ENCODE measurements at places on chromosomes 12 and 14.

DNA sequence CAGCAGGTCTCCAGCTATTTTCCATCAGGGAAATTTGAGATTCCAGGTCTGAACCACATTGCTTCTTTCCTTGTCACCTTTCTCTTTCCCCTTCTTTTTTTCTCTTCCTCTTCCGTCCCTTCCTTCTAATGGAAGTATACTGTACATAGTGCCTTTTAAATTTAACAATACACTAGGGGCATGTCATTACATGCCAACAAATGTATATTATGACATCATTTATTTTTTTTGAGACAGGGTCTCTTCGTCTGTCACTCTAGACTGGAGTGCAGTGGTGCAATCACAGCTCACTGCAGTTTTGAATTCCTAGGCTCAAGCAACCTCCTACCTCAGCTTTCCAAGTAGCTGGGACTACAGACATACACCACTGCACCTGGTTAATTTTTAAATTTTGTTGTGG, 148.9 kb downstream of the SUDS3 start:
- no peak for DNase-seq

GRCh38 chr12:96057986-96058553, 22.7 kb upstream of the LTA4H start:
- no peak for DNase-seq

DNA sequence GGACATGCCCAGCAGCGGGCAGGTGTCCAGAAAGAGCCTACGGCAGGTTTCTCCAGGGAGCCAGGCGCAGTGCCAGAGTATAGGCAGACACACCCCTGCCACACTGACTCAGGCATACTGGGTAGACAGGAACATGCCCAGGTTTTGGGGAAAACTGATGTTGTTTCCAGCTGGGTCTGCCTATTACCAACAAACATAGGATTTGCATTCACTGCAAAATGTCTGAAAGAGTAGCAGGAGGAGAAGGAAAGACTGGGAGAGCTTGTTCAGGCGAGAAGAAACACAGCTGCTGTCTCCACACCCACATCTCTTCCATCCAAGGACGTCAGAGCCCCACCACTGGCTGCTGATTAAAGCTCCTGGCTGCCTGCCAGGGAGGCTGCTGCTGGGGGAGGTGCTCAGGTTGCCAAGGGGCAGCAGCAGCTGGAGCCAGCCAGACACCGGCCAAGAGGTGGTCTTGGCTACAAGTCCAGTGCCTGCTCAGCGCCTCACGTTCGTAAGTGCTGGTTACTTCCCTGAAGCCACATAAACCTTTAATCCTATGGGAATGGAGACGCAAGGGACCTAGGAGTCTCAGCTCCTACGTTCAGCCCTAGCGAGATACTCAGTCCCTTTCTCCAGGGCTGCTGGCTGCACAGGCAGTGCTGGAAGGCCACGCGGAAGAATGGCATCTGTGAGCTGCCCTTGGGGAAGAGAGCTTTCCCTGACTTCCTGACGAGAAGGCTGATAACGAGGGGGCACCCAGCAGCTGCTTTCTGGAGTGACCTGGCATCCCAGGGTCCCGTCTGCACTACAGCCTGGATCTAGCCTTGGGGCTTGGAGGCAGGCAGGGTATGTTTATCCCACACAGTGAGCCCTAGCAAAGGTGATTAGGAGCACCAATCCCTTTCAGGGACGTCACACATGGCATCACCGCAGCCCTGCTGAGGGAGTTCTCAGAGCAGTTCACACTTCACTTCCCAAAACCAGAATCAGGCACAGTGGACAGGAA, 58.1 kb downstream of the PLEKHG3 start:
- peak; percentile 19 for DNase-seq

- no peak for DNase-seq
Observed at GRCh38 chr12:124162151-124163110, 132.5 kb upstream of the RFLNA start.

GRCh38 chr14:91774140-91775096, 42.5 kb upstream of the CATSPERB start:
- DNase-seq: no peak

DNA sequence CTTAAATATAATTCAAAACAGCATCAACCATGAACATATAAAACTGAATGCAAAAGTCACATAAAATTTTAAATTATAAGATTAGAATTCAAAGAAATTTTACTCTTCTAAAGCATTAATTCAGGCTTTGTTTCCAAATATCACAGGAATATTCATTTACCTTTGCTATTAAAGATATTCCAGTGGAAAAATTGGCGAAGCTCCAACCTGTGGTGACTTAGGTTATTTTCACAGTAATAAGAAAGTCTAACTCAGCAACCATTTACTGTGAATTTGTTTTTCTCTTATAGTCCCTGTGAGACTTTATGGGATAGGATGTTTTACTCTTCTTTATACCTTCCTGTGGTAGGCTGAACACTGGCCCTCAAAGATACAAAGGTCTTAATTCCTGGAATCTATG, 3.2 kb downstream of the WDR89 start:
- no peak for DNase-seq

DNA sequence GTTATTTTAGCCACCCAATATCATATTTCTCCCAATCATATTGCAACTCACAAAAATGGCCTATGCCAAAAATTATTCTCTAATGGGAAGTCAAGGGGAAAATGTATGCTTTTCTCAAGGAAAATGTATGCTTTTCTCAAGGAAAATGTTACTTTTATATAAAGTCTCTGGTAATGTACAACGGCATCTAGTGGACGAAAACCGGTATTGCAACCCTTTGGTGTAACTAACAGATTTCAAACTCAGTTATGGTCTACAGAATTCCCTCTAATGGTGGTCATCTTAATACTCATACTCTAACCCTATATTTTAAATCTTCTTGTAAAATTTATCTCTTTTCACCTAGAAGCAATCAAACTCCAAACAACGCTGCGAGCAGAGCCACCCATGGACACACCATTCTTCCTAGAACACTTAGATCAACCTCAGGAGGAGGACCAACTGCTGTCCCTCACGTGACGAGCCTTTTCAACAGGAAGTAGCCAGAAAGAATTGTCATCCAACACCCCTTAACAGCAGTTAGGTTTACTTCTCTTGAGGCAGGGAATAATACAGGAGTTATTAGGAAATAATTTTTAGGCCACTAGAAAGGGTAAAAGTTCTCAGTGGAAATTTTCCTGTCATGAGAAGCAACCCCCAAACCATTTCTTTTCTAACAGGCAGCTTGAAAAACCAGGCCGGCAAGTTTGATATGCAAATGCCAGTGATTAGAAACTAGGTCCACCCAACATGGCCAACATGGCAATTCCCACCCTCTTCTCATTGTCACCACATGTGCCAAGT, 20.1 kb downstream of the APOBEC1 start:
- DNase-seq: no peak

GRCh38 chr12:44375694-44376093, 500.4 kb downstream of the NELL2 start:
- DNase-seq: no peak

- DNase-seq: no peak
Observed at GRCh38 chr14:80300351-80300750, 89.0 kb upstream of the DIO2 start.

Data from activated CD4-positive, alpha-beta T cell treated with anti-CD3 and anti-CD28 coated beads for 24 hours (primary cell).